ENCODE measurements at places on chromosomes 2 and 18.
A peak's percentile ranks its signal among the peaks of the same experiment; 100 is the strongest.

DNA sequence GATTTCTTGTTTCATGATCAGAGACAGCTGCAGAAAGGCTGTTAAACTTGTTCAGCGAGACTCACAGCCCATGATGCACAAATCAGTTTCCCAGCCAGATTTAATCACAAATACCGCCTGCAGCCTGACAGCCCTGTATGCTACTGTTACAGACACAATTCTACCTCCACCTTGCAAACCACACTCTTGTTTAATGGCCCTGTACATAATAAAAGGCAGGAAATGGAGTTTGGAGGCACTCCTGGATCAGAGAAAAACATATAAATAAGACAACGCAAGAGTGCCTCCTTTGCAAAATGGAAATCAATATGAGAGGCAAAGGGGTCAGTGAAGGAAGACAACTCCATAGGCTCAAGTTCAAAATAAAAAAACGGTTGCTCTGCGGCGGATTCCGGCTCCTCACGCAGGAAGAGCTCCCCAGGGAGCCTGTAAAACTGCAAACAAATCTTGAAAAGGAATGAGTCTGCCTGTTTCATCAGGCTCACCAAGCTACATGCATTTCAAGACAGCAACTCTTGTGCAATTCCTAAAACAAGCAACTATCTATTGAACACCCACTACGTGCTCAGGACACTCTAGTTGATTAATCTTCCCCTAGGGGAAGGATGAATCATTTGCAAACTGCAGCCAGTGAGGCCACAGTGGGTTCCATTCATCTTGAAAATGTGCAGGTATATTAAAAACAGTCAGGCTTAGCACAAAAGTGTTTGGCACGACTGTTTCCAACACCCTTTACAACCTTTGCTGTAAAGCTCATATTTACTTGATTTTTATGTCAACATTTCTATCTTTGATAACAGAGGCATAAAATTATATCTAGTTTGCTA, 37.5 kb downstream of the TBC1D8 start:
- DNase-seq = no peak

DNA sequence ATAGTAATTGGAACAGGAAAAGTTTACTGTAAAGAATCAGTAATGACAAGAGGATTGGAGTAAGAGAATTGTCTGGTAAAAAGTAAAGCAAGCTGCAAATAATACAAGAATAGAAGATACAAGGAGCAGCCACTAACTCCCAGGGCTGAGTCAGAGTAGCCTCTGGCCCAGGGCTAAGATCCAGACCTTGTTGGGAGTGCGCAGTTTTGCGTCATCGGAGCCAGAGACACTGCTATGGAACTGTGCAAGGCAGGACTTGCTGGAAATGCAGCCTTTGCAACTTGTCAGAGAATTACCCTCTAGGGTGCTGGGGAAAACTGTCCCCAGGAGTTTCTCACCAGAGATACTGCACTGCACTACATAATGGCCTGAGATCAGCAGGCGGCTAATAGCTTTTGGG, 135.2 kb downstream of the NYAP2 start:
- DNase-seq = no peak

DNA sequence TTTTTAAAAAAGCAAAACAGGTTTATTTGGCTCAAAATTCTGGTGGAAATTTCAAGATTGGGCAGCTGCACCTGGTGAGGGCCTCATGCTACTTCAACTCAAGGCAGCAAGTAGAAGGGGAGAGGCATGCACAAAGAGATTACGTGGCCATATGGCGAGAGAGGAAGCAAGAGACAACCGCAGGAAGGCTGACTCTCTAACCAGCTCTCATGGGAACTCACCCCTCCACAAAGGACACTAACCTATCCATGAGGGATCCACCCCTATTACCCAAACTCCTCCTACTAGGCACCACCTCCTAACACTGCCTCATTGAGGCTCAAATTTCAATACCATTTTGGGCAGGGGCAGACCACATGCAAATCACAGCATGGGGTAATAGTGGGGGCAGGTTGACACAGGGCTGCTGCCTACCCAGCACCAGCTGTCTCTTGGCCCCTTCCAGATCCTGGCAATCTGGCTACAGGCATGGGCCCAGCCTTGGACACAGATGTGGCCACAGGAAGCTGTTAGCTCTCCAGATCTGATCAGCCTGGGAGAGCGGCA, 2.0 kb upstream of the CAPN10 start:
- no peak for DNase-seq

- DNase-seq = no peak
Measured at GRCh38 chr2:174967691-174968260, 37.4 kb downstream of the CHN1 start.

DNA sequence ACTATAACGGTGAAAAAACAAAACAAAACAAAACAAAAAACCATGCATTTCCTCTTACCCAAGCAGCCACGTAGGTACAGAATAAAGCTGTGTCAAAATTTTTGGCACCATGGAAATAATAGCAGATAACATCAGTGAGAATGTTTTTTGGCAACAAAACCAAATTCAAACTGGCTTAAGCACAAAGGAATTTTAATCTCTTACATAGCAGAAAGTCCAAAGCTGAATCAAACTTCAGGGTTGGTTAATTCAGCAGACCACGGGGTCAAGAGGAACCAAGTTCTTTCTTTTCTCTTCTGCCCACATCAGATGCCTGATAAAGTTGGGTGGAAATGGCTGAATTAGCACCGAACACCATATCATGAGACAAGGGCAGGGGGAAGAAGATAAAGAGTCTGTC, 129.5 kb downstream of the PAX3 start:
- no peak for DNase-seq

DNA sequence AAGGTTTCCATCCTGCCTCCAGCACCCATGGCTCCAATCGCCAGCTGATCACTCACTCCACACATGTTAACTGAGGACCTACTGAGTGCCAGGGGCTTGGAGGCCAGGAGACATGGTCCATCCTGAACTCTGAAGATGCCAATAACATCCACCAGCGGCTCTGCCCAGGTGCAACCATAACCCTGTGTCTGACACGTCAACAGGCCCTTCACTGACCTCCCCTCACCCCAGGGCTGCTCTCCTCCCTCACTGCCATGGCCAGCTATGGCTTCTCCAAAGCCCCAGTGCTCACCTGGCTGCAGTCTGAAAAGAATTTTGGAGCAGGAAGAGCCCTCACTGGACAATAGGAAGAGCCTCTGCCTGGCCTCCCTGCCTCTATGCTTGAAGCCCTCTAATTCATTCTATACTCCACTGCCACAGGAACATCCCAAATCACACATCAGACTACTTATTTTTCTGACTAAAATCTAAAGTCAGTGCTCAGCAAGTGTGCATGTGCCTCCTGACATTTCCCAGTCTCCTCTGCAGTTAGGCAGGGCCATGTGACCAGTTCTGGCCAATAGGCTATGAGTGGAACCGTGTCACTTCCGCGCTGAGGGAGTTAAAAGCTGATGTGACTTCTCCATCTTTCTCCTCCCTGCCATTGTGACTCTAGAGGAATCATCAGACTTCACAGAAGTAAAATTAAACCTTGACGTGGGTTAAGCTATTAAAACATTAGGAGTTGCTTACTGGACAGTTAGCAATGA, 37.2 kb downstream of the ZBTB7C start:
- no peak for DNase-seq

- DNase-seq = no peak
Measured at GRCh38 chr2:88857274-88857741, 165.8 kb downstream of the RPIA start.

- DNase-seq = no peak
Measured at GRCh38 chr2:4937550-4937949, 754.6 kb upstream of the SOX11 start.

- no peak for DNase-seq
Measured at GRCh38 chr2:219968685-219969345, 341.4 kb downstream of the SLC4A3 start.

DNA sequence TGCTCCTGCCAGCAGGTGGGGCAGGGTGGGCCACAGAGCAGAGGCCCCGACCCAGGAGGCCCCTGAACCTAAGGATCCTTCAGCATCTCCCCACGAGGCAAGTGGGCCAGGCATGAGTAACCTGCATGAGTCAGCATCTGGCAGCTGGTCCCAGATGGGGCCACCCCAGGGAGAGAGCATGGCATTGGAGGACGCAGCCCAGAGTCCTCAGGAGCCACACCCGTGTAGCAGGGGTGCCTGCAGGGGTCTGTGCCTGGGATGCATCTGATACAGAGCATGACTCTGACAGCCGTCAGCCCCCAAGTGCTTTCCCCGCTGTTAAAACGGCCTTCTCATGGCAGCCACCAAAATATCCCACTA, 185.6 kb upstream of the SALL3 start:
- DNase-seq = no peak

DNA sequence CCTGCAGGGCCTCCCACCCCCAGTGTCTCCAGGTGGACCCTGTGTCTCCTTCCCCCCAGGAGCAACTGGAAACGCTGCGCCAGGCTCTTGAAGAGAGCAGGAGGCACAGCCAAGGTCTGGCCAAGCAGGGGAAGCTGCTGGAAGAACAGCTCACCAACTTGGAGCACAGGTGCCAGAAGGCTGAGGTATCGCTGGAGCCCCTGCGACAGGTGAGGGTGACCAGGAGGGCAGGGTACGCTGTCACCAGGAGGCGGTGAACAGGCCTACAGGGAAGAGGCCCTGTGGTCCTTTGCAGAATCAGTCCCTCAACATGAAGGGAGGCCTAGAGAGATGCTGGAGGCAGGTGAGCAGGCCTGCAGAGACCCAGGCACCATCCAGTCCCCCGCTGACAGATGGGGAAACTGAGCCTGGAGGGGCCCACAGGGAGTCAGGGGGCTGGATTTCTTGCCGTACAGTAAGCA, 15.6 kb upstream of the SNED1 start:
- no peak for DNase-seq

- no peak for DNase-seq
Measured at GRCh38 chr2:105052773-105053172, 14.9 kb downstream of the MRPS9 start.

- no peak for DNase-seq
Measured at GRCh38 chr2:222656526-222657446, 894 bp upstream of the FARSB start.

- DNase-seq = peak; percentile 32
Measured at GRCh38 chr2:110157153-110157793, 41.7 kb upstream of the MALL start.

GRCh38 chr2:106098081-106098480, 96.0 kb downstream of the UXS1 start:
- peak; percentile 30 for DNase-seq

DNA sequence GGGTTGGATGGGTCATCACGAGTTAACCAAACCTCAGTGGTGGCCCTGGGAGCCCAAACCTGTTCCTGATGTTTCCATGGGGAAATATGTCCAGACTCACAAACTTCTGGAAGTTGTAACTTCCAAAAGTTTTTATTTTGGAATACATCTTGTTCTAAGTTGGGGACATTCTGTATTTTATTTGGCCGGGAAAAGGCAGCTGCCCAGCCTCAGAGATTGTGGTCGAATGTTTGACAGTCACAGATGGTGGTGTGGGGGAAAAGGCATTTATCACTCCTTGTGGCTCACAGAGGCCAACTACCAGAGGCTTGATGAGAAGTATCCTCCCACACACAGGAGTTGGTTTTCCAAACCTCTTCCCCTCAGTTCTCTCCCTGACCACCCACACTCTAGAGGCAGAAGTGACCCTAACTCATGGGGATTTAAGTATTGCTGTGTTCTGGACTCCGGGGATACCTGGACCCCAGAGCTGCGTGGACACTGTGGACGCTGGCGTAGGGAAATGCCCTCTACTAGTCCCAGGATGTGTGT, 124.7 kb upstream of the PPP1CB start:
- DNase-seq = no peak

DNA sequence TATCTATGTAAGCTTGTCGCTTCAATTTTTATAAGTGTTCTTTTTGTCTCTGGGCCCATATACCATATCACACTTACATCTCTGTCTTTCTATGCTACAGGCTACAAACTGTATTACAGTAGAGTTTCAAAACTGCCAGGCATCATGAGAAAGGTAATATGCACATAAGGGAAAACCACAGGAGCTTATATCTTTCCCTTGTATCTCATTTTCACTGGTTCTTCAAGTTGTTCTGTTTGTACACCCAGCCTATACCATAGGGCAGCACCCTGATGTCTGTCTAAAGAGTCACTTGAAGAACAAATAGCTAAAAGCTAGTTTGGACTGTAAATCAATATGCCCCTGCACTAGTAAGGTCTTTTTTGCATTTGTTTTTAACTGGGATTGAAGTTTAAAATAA, 366.7 kb downstream of the FIGN start:
- no peak for DNase-seq

DNA sequence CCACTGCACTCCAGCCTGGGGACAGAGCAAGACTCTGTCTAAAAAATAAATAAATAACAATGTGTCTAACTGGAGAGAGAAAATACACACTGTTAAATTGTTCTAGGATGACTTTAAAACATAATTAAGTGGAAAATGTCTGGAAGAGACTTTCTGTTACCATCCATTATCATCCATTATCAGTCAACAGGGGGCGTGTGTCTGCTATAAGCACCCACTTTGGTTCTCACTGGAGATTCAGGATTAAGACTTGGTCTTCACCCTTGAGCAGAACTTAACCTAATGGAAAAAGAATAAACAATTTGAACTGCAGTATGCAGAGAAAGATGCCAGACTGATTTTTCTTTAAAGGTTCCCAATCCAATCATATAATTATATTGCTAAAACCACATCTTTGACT, 999.8 kb upstream of the GYPC start:
- no peak for DNase-seq

DNA sequence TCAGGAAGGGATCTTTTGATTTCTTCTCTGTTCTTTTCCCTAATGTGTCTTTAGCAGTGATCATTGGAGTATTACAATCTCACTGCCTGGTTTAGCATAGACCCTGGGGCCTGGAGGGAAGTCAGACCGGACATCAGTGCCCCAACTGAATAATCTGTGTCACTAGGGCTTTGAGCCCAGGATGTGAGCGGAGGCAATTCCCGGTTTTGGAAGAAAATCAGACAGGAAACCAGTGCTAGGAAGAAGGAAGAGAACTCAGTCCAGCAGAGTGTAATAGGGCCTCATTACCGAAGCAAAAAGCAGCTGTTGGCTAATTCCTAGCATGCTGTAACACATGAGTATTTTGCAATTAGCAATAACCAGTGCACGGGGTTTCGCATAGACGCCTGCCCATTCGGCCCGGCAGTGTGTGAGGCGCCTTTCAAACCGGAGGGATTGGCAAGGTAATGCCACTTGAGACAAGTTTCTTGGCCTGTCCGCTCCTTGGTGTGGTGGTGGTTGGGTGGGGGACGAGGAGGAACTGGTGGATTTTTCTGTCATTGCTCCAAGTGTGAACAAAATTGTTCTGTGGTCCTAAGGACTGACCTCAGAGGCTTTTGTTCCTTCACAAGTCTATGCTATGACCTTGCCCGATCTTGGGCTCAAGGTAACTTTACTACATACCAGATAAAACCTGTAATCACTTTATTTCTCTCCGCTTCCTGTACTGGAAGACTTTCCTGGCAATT, 2.8 kb downstream of the FOSL2 start:
- DNase-seq = no peak

GRCh38 chr2:231321021-231321420, 74.5 kb upstream of the B3GNT7 start:
- no peak for DNase-seq

- no peak for DNase-seq
Measured at GRCh38 chr18:32243358-32243757, 53.5 kb downstream of the MEP1B start.

DNA sequence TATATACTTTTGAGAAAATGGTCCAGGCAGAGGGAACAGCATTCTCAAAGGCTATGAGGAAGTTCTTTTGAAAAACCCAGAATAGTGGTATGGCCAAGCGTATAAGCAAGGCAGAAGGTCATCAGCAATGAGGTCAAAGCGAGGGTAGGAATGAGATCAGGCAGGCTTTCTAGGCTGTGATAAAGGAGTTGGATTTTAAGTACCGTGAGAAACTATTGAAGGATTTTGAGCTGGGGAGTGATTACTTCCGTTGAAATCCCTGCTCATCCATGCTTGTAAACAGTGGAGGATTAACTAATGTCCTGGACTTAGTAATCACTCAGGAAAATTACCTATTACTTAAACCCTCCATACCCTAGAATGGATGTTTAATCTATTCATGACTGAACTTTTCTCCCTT, 50.2 kb downstream of the EMILIN2 start:
- no peak for DNase-seq

Data from stimulated activated CD4-positive, alpha-beta T cell treated with anti-CD3 and anti-CD28 coated beads, Interleukin-4, amount 100 ng/mL, for 24 hours (primary cell).